ENCODE measurements at places on chromosomes 7 and 10.

- no peak for DNase-seq
Observed at GRCh38 chr10:47458466-47459154, 25.3 kb downstream of the ANXA8 start.

DNA sequence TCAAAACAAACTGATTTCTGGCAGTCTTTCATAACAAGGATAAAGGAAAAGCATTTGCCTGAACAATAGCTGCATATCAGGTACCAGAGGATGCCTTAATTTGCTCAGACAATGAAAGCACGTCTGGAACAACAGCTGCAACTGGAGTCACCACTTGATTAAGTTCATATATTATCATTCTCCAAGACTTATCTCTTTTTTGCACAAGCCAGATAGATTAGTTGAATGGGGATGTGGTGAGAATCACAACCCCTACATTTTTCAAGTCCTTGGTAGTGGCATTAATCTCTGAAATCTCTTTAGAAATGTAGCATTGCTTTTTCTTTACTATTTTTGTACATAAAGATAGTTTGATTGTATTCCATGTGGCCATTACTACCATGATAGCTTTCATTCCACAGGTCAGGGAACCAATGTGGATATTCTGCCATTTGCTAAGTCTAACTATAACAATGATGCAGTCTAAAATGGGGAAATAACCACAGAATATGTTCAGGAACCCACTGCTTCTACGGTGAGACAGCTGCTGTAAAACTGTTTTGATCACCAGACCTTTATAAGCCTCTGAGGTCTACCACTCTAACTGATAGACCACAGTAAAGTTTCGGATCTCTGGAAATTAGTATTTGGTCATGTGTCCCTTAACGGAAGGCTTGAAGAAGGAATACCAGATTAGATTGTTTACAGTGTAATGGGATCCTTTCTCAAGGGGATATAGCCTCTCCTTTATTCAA is 1176.2 kb downstream of the DNAJB9 start:
- DNase-seq: no peak

DNA sequence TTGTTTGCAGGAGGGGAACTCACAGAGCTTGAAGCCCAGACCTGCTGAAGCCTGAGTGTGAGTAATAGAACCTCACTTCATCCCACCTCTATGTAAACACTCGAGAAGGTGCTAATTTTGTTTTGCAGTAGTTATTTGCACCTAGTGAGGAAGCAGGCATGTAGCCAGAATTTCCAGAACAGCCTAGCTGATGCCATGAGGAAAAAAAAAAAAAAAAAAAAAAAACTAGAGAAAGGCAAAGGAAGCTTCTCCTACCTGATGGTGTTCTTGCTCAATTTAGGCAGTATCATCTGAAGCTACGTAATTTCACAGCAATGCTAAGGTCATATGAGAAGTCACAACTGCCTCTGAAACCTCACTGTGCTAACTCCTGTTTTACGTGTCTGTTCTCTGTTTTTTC is 13.6 kb upstream of the GPR37 start:
- DNase-seq: no peak

DNA sequence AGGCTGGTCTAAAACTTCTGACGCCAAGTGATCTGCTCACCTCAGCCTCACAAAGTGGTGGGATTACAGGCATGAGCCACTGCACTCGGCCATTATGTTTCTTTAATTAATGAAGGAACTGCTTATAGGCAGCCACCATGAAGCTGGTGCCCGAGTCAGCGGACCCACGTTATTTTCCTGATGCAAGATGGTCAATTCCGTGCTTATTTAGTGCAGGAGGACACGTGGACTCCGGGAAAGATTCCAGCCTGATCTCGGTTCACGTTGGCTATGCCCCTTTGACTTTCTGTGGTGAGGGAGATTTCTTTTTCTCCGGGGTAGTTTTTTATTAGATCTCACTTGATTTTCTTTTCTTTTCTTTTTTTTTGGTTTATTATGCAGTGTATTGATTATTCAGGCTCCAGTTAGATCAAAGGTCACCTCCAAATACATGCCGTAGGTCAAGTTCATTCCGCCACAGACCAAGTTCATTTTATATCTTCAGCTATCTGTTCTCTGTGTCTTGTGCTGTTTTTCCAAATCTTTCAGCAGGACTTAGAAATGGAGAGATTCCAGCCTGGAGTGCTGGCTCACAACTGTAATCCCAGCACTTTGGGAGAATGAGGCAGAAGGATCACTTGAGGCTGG is 8.3 kb downstream of the CAMK1D start:
- no peak for DNase-seq

- no peak for DNase-seq
Observed at GRCh38 chr7:139339025-139339424, 2.1 kb upstream of the FMC1 start.

GRCh38 chr7:53315981-53316380 is 280.5 kb downstream of the POM121L12 start:
- no peak for DNase-seq

DNA sequence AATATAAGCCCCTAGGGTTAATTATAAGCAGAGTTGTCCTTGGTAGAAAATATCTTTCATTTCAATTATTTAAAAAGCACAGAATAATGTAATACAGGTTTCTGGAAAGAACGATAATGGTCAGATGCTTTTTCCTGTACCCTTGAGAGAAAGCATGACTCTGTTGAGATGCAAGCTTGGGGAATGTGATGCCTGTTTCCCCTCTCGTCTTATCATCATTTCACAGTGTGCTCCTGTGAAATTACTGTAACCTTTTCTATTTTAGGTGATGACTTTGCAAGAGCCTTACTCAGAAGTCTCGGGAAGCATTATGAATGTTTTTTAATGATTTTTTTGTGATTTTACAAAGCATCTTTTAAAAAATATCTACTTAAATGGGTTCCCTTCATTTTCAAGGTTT is 243.0 kb downstream of the POLR1F start:
- no peak for DNase-seq

DNA sequence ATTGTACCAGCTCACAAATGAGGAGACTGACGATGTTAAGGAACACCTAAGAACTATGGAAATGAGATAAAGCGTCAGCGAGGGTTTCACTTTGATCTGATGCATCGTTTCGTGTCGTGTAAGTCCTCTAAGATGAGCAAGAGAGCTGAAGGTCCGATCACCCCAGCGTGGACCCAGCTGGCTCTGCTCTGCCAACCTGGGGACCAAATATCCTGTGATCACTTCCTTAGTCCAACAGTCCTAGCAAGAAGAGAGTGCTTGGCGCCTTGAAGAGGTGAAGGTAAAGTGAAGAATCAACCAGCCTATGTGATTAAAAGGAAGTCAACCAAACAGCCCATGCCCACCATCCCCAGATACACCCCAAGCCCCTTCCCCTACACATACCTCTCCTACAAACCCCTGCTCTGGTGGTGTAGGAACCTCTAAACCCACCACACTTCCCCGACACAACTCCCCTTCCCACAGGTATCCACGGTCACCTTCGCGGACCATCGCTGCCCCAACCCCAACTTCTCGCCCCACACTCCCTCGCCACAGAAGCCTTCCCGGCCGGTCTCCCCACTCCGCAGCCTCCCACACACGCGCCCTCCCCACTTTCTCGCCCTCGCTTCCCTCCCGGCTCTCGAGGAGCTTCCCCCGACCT is 722 bp downstream of the UPF2 start:
- peak; percentile 55 for DNase-seq

DNA sequence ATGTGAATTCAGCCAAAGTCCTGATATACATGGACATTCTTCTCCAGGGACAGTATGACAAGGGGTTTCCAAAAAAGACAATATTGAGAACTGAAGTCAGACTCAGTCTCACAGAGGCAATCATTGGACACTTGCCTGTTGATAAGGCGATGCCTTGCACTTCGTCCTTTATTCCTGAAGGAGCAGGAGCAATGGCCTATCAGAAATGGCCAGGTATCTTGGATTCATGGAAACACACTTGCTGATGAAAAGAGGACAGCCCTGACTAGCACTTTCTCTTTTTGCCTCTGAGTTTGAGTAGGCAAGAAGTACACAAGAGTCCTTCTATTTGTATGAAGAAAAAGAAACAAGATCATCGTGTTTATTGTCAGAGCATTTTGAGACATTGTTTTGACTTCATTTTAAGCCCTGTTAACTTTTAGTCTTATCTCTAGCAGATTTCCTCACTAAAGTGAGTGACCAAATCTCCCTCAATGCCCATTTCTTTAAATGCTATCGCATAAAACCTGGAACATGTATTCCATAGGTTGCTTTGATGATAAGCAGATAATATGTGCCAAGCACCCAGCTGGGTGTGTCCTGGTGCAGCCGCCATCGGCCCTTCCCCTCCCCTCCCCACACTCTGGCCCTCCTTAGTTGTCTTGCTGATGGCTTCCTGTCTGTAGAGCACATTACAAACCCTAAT is 26.6 kb downstream of the ST8SIA6 start:
- DNase-seq: no peak

- DNase-seq: no peak
Observed at GRCh38 chr7:101106386-101106785, 20.5 kb upstream of the SERPINE1 start.

GRCh38 chr7:156875766-156876165 is 17.2 kb downstream of the LMBR1 start:
- no peak for DNase-seq

GRCh38 chr7:155705623-155706360 is 61.3 kb downstream of the RBM33 start:
- no peak for DNase-seq

DNA sequence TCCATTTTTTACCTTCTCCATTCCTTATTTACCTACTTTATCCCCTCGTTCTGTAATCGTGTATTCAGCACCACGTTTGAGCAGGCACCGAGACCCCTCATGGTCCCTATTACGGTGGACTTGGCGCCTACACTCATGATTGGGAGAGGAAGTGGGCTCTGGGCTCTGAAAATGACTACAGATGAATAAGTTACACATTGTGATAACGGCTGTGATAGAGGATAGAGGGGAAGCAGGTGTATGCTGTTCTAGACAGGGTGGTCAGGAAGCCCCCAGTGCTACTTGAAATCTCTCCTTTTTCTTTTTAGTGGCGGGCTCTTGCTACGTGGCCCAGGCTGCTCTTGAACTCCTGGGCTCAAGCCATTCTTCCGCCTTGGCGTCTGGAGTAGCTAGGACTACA is 59.8 kb downstream of the CAMK1D start:
- DNase-seq: no peak

Data from activated CD4-positive, alpha-beta T cell treated with anti-CD3 and anti-CD28 coated beads, Interleukin-2, amount 50 U/mL, for 48 hours (primary cell).